ENCODE measurements at places on chromosomes 12 and 14. TPM values are rescaled to one million over a fixed set of nuclear protein-coding genes. Genes with fewer than 3 reads are reported as not detected.

Gene ACSM4
- not detected for total RNA-seq

Gene KRT6C
- total RNA-seq, result not detected

Gene KIF26A
- under 0.01 TPM for total RNA-seq

Gene DNAH10
- 0.35 TPM for total RNA-seq

Gene FOXM1
- total RNA-seq, result 0.60 TPM

Gene PLEKHD1
- 0.10 TPM for total RNA-seq

Gene TBC1D30
- total RNA-seq, result 1.1 TPM

Gene ATXN3
- total RNA-seq, result 55.6 TPM

Gene KRT79
- not detected for total RNA-seq

Gene FBXW8
- 10.4 TPM for total RNA-seq

DNA sequence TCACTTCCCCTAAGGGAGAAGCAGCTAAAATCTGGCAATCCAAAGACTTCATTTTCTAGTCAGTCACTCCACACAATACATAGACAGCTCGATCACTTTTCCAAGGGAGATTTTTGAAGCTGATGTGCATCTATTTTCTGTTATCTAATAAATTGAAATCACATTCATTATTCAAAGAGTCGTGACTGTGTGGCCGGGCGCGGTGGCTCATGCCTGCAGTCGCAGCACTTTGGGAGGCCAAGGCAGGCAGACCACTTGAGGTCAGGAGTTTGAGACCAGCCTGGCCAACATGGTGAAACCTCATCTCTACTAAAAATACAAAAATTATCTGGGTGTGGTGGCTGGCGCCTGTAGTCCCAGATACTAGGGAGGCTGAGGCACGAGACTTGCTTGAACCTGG lies 27.1 kb upstream of the PTGR2 start:
- DNase-seq, result no peak

DNA sequence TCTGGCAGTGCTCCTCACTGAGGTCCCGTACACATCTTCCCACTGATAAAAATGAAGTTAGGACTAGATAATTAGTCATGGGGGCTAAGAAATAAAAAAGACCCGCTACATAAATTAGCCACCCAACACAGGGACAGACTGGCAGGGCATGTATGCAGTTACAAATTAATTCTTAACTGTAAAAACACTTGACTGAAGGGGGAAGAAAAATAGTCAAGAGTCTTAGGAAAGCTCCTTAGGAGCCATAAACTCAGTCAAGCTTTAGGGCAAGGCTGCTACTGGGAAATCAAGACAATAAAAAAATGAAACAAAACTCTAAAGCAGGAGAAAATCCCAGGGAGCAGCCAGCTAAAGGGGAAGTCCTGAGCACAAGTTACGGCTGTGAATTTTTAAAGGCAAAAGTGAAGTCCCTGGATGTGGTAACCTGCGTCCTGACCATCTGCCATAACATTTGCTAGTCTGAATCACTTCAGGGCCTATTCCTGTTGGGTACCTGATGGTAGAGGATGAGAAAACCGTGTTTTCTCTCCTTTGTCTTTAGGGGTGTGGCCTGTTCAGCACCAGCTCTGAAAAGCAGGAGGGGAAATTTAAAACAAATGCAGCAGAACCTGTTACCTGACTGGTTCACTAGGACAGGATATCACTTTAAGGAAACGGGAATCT lies 7.5 kb upstream of the NPFF start:
- no peak for DNase-seq

DNA sequence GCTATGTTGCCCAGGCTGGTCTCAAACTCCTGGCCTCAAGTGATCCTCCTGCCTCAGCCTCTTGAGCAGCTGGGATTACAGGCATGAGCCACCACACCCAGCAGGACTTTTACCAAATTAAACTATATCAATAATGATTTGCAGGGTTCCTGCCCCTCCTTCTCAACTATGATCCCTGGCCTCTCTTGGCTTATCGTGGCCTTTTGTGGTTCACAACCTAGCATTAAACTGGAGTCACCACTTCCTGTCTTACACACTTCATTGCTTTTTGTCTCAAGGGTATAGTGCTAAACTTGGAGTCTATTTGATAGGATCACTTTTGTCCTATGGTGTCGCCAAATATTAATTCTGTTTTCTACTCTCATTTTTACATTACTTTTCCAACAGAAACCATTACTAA lies 64.5 kb downstream of the SEC23A start:
- no peak for DNase-seq

DNA sequence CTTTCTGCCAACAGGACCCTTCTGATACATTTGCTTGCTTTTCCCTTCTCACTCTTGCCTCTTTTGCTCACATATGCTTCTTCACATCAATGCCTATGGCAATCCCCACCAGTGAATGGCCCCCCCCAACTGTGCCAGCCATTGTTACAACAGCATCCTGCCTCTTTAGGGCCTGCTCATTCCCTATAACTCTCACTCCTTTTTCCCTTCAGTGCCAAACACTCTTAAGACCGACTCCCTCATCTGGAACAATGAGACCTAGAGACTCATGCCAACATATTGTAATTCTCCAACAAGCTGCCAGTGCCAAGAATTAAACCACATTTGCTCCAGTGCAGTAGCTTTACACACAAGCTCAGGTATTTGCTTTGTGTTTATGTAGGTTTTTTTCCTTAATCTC lies 189.0 kb downstream of the SOX5 start:
- DNase-seq, result peak; percentile 92

GRCh38 chr12:127294651-127295210 lies 972.2 kb upstream of the TMEM132C start:
- no peak for DNase-seq

DNA sequence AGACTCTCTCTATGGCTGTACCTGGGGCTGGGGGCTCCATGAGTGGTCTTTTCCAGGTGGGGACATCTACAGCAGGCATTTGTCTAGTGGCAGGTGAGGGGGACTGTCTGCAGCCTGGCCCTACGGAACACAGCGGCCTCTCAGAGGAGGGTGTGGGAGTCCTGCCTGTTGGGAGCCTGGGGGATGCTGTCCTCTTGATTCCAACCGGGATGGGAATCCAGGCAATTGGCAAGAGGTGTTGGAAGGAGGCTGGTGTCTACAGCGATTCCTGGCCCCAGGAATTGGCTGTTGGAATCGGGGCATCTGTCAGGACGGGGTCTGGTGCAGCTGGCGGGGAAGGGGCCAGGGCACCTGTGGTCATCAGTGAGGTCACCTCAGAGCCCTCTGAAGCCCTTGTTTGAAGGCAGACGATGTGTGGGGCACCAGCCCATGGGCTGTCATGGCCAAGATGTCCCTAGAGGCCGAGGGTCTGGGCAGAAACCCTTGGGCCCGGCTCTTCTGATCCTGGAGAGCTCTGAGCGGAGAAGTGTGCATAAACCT lies 386.3 kb downstream of the TMEM121 start:
- no peak for DNase-seq

DNA sequence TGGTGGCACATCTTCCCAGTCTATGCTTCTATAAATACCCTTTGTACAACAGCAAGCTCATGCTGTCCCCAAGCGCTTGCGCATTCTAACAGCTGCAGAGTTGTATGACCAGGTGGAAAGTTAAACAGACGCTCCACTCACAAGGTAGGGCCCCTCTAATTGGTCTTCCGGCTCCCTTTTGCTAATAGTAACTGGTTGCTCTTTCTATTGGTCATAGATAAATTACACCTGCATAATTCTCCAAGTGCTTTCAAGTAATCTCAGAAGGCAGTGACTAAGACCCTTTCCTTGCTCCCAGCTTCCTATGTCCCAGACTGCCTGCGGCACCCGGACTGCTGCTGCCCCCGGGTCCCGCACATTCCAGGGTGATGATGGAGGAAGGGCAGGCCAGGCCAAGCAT lies 6.1 kb upstream of the TSPAN9 start:
- DNase-seq, result peak; percentile 69

- DNase-seq, result no peak
Measured at GRCh38 chr14:64064447-64064846, 211.6 kb downstream of the SYNE2 start.

GRCh38 chr14:32018391-32019092 lies 58.6 kb upstream of the ARHGAP5 start:
- DNase-seq, result no peak

DNA sequence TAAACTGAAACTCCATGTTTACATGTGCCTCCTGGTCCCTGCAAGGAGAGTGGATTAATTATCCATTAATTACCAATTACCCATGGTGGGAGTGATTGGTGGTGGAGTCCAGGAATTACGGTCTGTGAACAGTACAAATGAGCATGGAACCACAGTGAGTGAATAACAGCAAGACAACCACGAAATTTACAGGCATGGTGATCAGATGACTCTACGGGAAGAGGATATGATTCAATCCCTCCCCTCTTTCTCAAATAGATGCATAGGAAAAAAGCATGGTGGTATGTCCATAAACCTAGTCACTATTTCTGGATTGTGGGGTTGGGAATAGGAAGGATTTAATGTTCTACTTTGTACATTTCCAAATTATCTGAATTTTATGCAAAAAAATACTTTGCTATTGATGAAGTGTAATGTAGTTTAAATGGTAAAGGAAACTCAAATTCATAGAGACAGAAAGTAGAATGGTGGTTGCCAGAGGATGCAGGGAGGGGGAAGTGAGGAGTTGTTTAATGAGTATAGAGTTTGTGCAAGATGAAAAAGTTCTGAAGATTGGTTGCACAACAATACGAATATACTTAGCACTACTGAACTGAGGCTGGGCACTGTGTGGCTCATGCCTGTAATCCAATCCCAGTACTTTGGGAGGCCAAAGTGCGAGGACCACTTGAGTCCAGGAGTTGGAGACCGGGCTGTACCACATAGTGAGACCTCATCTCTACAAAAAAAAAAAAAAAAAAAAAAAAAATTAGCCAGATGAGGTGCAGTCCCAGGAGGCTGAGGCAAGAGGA lies 41.2 kb upstream of the C12orf75 start:
- DNase-seq, result peak; percentile 83

- DNase-seq, result no peak
Measured at GRCh38 chr14:99234355-99234754, 37.6 kb downstream of the BCL11B start.

- no peak for DNase-seq
Measured at GRCh38 chr12:94791933-94792332, 141.6 kb upstream of the TMCC3 start.

DNA sequence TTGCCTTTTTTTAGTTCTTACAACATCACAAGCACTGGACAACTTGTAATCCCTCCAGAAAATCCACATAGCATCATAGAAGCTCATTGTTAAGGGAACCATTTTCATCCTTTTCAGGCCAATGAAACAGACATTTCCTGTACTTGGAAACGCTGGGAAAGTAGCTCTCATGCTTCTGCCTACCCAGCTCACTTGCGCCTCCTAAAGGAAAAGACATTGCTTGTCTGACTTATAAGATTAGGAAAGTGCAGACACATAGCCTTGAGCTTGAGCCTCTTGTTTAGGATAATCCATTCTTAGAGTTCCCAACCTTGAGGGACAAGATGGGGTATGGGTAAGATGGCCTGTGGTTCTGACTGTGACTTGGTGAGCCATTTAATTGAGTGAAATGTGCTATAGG lies 589.5 kb downstream of the NOVA1 start:
- DNase-seq, result peak; percentile 8

DNA sequence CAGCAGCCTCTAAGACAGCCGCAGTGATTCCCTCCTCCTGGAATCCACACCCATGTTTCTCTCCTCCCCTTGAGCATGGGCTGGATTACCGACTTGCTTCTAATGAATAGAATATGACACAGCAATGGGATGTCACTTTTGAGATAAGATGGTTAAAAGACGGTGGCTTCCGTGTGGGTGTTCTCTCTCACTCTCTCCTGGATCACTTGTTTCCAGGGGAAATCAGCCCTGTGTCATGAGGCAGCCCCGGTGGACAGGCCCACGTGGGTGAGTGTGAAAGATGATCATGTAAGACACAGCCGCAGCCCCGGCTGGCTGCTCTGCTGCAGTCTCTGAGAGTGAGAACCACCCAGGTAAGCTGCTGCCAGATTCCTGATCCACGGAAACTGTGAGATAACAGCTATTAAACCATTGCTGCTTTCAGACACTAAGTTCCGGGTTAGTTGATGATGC lies 10.7 kb downstream of the MOAP1 start:
- DNase-seq, result peak; percentile 30

- DNase-seq, result no peak
Measured at GRCh38 chr12:116797885-116798284, 59.8 kb downstream of the RNFT2 start.

- DNase-seq, result peak; percentile 50
Measured at GRCh38 chr14:64676410-64677008, 27.7 kb upstream of the PLEKHG3 start.

DNA sequence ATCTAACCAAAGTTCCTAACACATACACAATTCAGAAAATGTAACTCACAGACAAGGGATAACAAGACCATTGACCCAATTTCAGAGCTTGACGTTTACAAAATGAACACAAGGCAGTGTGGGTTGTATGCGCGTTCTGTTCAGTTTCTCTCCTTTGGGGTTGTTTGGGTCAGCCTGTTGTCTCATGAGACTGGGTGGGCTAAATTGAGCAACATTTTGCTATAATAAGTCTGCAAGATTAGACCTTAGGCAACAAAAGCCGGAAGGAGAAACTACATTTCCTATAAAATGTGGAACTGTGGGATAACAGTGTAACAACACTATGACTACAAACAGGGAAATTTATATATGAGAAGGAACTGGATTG lies 18.8 kb upstream of the LTA4H start:
- no peak for DNase-seq

DNA sequence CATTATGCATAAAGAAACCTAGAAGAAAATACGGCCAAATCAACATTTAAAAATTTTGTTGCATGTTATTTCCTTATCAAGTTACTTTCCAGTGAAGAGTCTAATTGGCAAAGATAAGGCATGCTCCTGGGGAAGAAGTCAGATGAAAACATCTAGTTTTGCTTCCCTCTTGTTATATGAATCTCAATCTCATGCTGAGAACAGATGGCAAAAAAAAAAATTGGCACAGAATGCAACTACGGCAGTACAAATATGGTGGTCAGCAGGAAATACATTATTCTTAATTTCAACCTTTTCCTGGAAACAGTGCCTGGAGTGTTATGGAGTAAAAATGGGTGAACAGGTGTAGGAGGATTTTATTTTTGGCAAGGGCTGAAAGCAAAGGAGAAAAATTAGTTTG lies 32.8 kb downstream of the HECTD4 start:
- no peak for DNase-seq

- no peak for DNase-seq
Measured at GRCh38 chr14:58784931-58785330, 147.2 kb downstream of the DACT1 start.

DNA sequence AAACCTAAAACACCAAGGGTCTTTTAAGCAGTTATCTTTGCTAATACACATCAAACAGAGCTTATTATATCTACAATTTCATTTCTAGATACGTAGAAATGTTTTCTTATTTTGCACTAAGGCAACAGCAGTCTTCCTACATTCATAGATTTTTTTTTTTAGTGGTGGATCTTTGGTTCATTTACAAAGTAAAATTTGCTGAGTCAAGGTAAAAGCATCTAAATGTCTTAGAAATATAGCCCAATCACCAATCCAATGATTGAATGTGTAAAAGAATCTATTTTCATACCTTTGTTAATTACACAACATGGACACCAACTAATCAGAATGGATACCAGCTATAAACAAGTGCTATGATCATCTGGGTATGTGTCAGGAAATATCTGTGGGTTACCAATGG lies 272.2 kb upstream of the TMPO start:
- no peak for DNase-seq

DNA sequence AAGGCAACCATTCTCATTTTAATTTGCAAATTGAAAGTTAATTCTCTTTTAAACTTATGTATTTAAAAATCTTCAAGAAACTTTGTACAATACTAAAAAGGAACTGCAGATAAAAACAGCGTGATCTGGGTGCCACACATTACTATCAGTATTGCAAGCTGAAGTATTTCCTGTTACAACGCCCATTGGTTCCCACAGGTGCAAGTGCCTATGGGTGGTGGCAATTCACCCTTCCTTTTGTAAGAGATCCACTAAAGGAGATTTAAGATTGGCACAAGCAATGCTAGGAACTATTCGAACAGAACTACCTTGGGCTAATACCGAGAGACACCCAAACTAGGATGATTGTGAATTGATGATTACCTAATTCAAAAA lies 13.2 kb downstream of the TAOK3 start:
- no peak for DNase-seq

All from renal cortical epithelial cell (primary cell).